ENCODE measurements at places on chromosomes 1 and 21.
A peak's percentile ranks its signal among the peaks of the same experiment; 100 is the strongest.

DNA sequence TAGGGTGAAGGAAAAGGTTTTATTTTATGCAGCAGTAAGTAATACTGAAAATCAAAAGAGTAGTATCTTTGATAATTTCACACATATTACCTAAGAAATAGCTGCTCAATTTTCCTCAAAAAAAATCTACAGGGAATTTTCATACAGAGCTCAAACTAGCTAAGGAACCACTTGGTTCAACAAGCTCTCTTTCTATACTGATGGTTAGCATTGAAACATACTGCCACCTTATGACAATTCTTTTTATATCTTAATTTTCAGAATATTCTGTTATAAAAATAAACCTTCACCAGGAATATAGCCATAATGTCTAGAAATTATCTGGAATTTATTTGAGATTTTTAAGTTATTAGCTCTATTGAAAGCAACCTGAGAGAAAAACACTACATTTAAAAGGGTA, 142.1 kb downstream of the DPYD start:
- no peak for DNase-seq

DNA sequence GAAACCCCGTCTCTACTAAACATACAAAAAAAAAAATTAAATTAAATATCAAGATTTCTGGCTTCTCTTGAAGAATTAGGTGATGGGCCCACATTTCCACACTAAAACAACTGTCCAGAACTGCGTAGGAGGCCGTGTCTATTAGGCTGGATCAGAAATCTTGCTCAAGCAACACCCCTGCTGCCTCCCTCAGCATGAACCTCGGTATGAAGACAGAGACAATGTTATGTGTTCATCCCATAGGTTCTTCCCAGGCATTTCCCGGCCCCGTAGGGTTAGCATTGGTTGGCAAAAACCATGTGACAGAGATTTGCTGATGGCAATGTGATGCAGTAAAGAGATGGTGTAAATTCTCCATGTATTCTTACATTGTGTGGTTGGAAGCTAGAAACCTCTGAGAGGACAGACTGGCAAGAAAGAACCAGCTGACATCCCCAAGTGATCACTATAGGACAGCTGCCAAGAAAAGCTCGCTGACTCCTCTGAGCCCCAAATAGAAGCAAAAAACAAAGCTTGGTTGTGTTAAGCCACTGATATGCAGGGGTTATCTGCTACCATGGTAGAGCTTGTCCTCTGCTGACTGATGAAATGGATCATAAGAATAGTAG, 34.5 kb downstream of the EBNA1BP2 start:
- no peak for DNase-seq

- peak; percentile 27 for DNase-seq
Observed at GRCh38 chr1:106755682-106756406, 300.6 kb upstream of the PRMT6 start.

GRCh38 chr1:33630686-33631085, 158.2 kb downstream of the ZSCAN20 start:
- DNase-seq: no peak

- DNase-seq: no peak
Observed at GRCh38 chr1:175725684-175726083, 17.7 kb downstream of the TNR start.

DNA sequence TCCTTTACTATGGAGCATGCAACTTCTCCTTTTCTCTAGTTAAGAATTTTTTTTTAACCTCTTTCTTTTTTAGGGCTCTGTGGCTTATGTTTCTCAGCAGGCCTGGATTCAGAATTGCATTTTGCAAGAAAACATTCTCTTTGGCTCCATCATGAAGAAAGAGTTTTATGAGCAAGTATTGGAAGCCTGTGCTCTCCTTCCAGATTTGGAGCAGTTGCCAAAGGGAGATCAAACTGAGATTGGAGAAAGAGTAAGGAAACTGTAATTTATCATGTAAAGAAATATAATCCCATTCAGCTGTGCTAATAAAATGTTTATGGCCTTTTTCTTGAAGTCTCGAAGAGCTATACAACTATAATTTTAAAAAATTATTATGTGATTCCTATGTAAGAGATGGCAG, 70.1 kb downstream of the HSPA13 start:
- DNase-seq: no peak

DNA sequence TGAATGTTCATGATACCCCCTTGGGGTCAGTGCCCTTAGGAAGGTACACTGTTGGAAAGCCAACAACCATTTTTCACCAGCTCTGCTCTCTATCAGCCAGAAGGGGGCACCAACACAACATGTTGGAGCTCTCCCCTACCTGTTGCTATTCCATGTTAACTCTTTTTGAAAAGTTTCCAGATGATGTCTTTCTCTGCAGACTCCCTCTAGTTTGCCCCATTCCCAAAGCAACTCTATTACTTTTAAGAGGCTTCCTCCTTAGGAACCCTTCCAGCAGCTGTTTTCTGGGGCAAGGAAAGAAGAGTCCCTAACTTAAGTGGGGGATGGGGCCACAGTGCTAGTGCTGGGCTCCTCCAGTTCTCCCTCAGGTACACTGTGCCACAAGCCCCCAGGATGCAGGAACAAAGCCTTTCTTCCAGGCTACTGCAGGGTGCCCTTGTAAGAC, 22.9 kb upstream of the NDC1 start:
- peak; percentile 15 for DNase-seq

GRCh38 chr1:241332037-241332409, 25.0 kb downstream of the RGS7 start:
- no peak for DNase-seq

DNA sequence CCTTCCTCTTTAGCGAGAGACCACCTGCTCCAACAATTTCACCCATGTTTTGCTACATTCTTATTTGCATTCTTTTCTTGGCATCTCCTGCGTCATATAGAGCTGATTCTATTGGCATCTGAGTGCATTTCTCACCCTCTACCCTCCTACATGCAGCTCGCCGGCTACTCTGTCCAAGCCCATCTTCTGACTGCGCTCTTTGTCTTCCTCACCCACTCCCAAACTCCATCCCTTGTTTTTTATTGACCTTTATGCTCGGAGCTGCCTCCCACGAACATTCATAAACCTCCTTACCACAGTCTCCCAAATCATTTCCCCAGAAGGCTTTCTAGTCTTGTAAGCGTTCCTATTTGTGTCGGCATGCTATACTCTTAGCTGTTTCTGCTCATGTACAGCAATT, 33.6 kb upstream of the FMN2 start:
- no peak for DNase-seq

GRCh38 chr1:1157033-1157365, 16.7 kb upstream of the TTLL10 start:
- DNase-seq: no peak

DNA sequence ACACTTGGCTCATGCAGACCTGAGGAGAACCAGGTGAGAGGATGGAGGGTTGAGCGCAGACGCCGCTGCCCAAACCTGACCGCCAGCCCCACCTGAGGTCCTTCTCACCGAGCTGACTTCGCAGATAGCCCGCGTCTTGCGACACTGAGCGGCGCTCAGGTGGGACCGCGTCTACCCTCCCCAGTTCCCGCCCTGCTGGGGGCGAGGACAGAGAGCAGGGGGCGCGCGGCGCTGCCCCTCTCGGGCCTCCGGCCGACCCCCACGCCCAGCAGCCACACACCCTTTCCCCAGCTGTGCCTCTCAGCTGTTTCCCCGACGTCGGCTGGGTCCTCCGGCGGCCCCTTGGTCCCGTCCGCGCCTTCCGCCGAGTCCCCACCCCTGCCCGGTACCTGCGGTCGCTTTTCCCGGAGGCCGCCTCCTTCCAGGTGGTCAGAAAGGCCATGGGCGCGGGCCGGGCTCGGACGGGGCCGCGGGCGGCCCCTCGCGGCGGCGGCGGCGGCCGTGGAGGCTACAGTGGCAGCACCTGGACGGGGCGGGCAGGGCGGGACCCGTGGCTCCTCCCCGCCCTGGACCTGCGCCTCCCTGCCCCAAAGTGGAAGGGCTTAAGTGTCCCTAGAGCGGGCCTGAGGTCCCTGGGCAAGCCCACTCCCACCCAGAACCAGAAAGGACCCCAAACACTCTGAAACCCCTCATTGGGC, 14.4 kb upstream of the TTC39A start:
- DNase-seq: no peak

DNA sequence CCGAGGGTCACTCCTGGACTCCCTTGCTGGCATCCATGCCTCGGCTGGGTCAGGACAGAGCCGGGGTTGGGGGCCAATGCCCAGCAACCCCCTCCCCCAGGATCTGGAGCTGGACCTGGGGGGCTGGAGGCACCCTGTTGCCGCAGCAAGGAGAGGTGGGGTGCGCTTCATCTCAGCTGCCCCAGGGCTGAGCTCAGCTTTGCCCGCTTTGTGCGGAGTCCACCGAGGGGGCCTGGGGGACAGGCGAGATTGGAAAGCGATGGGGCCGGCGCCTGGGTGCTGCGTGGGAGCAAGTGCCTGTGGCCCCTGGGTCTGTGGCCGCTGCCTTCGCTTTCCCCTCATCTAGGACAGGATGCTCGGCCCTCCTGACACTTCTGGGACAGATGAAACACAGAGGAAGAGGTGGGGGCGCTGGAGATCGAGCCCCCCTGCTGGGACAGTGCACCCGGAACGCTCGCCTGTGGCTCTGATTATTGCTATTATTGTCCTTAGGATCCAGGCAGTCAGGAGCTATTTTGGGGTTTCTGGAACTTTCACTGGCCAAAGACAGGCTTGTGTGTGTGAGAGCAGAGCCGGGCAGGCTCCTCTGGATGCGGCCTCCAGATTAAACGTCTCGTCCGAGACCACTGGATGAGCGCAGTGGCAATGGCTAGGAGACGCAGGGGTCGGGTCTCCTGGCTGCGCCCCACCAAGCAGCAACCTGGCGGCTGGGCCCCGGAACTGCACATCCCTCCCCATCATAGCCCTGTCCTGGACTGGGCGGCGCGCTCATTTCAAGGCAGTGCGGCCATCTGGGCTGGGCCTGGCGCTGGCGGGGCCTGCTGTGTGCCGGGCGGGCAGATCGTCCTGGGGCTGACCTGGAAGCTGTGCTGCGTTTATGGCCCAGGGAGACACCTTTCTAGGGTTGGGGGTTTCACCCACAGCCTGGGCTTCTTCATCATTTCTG, 13.8 kb downstream of the PRDM16 start:
- no peak for DNase-seq

DNA sequence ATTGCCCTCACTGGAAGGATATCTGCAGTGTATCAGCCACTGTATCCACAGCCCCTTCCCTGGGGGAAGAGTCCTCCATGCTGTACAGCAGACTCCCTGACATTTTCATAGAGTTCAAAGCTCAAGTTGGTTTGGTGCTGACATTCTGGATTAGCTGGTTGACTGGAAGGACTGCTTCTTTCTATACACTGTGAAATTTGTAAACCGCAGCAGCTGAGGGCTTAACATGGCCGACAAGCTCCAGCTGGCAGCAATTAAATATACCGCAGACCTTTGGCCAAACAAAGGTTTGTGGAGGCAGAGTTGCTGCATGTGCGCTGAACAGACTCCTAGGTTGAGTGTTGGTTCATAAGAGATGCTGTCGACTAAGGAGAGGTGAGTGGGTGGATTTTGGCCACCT, 126.4 kb downstream of the DHRS3 start:
- DNase-seq: peak; percentile 42

DNA sequence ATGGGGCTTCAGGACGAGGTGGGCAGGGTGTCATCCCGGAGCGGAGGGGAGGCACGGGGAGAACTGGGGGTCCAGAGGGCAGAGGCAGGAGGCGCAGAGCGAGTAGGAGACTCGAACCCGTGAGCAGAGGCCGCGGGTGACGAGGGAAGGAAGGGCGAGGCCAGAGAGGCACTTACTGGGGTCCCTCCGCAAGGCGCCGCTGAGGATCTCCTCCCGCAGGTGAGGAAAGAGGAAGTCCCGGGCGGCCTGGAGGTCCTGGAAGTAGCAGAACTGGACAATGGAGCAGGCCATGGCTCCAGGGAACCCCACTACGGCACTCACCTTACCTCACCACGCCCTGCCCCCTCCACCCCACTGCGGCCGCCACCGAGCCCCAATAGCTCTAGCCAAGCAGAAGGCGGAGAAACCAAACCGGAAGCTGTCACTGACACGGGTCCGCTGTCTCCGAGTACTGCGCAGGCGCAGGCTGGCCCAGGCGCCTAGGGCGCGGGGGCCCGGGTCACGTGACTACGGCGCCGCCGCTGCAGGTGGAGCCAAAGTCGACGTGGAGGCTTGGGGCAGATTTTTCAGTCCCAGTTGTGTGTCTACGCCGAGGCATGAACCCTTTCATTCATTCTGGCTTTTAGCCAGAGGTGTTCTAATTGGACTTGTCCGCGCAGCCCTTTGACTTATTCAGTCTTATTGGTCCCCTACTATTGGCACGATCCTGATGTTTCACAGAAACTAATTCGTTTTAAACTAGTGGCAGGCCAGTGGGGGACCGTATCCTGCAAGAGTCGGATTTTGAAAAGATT, at the start of gene RAB3GAP2:
RAB3GAP2 (minus strand) TSS at position 407 of the 794 bp plus-strand sequence; CDS start at position 291, 116 bp downstream.
- peak; percentile 82 for DNase-seq

DNA sequence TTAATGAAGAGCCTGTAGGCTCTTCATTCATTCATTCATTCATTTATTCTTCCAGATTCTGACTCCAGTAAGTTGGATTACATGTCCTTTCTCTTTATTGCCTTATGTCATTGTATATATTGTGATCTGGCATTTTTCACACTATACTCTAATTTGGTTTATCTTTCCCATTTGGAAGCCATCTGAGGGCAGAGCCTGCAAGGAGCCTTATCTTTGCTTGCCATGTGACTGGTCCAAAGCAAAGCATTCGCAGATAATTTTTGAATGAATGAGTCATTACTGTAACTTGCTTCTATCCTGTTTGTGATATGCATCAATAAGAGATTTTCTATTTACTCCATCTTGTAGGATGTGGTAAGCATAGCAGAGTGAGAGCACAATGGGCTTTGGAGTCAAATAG, 108.4 kb upstream of the DAB1 start:
- DNase-seq: no peak

GRCh38 chr21:17660452-17660851, 47.8 kb upstream of the BTG3 start:
- no peak for DNase-seq

DNA sequence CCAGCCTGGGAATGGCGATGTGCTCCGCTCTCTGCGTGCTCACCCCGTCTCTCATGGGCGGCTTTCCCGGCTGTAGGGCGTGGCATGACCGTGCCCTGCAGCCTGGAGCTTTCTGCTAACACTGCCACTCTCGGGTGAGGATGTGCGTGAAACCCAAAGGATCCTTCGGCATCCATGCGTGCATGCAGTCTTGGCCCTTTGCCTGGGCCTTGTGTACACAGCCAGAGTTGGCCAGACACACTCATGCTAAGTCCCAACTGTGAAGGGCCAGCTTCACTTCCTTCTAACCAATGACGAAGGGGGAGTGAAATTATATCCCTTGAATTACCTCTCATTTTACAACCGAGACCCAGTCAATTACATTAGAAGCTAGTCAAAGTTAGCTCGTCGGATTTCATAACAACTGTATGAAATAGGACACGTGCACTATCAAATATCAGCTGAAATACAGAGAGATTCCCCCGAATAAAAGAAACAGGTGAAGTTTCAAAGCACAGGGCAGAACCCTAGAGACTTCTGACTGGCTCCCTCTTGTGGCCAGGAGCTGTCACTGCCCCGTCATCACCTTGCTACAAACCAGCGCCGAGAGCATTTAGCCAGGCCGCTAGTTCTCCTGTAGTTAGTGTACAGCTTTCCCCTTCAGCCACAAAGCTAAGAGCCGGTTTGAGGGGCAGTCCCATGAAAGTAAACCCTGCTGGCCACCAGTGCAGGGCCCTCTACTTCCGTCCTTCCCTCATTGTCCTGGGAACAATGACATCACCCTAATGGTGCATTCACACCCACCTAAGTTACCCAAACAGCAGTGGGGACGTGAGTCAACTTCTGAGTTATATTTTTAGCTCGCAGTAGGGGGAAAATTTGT, 63.4 kb upstream of the COA6 start:
- peak; percentile 7 for DNase-seq

GRCh38 chr21:37837381-37837780, 78.9 kb downstream of the KCNJ6 start:
- no peak for DNase-seq

Data from AG09319 (cell line).